ENCODE measurements at places on chromosomes 7 and 10.

GRCh38 chr10:102410429-102411073, 8.0 kb downstream of the PSD start:
- DNase-seq: no peak

GRCh38 chr7:140223515-140224221, 46.9 kb upstream of the KDM7A start:
- DNase-seq: no peak

DNA sequence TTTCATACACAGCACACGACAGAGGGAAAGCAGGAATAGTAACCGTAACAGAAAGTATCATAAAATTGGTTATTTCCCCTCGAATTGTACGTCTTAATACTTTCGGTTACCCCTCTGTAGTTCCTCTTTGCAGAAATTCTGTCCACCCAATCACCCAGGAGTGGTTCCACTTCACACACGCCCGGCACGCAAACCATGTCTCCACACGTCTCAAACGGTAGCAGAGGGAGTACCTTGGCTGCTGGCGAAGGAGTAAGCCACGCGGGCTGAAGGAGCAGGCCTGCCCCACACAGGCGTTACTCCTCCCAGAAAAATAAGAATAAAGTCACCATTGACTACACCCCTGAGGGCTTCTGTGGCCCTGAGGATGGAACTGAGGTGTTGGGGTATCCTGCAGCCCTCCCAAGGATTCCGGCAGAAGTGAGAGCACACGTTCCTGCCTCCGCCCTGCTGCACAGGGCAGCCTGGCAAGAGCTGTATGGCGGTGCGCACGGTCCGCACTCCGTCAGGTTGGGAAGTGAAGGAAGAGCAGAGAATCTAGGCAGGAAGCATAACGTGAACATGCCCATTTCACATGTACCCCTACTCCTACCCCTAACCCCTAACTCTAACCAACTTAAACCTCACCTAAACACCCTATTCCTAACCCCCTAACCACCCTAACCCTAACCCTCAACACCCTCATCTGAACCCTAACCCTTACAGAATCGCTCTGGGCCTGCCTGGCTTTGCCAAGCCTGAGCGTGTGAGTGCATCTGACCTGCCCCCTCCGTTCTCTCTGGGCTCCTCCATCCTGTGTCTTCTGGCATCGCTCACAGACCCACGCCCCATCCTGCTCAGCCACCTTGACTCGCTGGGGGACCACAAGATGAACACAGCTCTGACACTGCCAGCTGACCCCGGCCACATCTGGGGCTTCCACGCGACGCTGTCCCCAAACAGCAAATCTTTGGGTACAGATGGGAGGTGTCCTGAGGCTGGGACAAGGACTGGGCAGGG, 18.2 kb downstream of the GPR146 start:
- no peak for DNase-seq

DNA sequence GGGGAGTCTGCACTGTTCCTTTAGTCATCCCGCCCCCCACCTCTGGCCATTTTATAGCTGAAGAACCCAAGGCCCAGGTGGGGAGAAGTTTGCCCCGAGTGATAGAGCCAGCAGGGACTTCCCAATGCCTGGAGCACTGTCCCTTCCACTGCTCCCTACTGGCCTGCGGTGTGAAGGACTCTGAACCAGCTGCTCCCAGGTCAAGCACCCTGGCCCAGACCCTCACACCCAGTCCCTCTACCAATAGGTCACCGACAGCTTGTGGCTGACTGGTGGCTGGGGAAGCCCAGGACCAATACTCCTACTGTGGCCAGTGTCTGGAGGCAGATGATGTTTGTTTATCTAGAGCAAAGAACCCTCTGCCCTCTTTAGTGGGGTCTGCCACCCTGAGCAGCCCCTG, 167.9 kb downstream of the LCOR start:
- DNase-seq: no peak

DNA sequence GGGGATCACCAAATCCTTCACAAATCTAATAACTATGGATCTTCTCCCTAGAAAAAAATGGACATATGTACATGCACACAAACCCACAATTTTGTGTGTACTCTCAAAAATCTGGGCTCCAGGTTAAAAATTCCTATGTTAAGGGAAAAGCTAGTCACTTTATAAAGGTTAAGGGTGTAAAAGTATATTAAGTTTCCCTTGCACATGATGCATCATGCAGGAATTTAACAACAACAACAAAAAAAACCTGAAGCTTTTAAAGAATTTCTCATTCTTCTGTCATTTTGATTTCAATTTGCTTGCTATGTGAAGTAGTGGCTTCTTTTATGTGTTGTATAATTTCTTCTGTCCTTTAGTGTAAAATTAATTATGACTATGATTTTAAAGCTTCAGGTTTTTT, 123.7 kb downstream of the CNOT4 start:
- DNase-seq: no peak

DNA sequence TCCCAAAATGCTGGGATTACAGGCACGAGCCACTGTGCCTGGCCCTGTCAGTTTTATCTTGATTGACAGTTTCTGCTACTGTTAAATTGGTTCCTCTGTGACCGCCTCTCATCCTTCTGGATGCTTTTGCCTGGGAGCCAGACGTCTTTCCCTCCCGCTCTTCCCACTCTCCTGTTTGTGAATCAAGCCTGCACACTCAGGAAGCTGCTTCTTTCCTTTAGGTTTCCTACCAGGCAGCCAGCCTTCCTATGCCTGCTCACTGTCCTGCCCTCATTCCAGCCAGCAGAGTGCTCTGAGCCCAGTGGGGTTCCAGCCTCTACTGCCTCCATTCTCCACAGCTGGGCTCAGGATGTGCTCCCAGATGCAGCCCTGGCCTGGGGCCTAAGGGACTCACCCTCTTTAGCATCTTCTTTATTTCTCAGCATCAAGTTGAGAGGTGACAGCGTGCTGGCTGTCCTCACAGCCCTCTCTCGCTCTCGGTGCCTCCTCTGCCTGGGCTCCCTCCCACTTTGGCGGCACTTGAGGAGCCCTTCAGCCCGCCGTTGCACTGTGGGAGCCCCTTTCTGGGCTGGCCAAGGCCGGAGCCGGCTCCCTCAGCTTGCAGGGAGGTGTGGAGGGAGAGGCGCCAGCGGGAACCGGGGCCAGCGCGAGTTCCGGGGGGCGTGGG, 5.1 kb downstream of the SH2D4B start:
- DNase-seq: no peak

DNA sequence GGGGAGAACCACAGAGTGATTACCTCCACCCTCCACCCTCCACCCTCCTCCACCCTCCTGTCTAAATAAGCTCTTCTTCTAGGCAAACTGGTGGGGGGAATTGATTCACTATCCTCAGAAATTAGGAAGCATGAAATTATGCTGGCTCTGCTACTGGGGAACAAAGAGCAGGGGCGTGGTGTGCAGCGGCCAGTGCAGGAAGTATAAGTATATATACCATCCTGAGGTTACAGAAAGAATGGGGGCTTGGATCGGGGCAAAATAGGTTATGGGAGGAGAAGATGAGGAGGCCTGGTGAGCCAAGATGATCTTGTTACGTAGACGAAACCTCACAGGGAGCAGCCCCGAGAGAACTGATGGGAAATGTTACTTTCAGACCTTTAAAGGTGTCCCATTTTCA, 49.1 kb downstream of the SYPL1 start:
- no peak for DNase-seq

GRCh38 chr7:101867265-101867664, 49.8 kb downstream of the CUX1 start:
- DNase-seq: no peak

DNA sequence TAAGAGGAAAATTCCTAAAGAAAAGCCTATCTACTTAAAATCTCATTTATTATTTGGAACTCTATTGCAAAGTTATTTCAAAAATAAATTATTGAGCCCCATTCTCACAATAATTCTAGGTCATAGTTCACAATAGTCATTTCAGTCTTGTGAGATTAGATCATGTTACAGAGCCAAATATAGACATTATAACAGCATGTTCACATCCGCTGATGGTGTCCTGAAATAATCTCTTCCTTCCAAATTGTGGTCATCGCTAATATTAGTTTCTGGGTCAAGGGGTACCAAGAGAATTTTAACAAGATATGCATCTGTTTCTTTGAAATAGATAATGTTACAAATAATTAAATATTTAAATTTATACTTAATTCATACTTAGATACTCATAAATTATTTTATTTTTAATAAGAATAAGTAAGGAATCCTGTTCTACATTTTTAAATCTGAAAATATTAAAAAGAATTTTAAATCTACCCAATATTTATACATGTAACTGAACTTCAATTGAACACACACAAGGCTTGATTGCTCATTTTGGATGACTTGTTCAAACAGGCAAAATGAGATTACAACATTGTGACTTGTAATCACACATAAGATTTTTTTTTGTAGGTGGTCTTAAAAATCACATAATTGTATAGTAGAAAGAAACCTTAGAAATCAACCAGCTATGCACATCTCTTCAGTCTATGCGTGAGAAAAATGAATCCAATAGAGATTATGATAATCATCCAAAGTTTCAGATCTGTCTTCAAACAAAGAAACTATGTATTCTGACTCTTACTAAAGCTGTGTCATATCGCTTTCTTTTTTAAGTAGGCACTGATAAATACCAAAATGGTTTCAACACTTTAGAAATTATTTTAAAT, 13.1 kb downstream of the GNAT3 start:
- DNase-seq: no peak

GRCh38 chr7:11538751-11539299, 293.2 kb downstream of the THSD7A start:
- no peak for DNase-seq

DNA sequence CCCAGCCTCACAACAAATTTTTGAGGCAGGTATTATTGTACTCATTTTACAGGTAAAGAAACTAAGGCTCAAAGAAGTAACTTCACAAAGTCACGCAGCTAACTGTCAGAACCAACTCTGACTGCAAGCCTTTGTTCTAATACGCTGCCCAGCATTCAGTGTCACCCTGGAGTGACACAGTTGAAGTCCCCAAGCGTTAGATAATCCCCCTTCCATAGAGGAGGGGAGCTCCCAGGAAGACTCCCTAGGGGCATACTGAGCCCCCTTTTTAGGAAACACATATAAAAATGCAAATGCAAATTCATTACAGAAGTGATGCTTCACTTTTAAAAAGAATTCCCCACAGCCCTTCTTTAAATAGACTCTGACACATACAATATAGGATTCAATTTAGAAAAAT, 101.0 kb upstream of the MACROH2A2 start:
- DNase-seq: no peak

- DNase-seq: no peak
Measured at GRCh38 chr10:83666762-83667161, 472.5 kb upstream of the GHITM start.

- no peak for DNase-seq
Measured at GRCh38 chr7:132932296-132933071, 149.4 kb downstream of the CHCHD3 start.

- DNase-seq: no peak
Measured at GRCh38 chr7:103148131-103148993, 537 bp downstream of the NAPEPLD start.

DNA sequence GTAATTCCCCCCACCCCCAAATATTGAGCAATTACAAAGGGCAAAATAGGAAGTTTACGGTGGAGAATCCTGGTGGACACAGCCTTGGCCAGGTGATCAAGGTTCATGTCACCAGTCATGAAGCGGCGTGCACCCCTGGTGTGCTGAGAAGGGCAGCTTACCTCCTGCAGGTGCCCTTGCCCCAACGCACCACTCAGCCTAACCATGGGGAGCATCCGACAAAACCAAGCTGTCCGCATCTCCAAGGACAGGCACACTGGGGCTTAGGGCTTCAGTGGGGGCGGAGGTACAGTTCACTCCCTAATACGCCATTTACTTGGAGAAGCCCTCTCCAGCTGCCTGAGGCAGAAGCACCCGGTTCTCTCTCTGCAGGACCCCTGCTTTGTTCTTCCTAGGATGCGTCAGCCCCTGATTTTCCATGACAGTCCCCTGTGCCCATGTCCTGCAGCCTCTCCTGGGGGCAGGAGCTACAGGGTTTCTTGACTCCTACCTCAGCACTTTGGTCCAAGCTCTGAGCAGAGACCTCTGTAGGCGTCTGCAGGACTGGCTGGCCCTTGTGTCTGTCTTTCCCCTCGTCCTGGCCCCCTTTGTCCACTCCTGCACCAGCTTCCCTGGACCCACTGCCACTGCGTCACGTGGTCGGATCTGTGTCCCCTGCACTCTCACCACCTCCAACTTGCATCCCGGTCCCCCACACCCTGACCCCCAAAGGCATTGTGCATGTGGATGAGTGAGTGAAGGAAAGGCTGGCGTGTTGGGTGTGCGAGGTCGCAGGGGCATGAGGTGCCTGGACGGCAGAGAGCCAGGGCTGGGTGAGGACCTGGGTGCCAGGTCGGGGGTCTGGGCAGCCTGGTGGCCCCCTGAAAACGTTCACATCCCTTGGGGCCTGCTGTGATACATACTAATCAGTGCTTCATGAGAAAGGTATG, 113.7 kb downstream of the LHPP start:
- DNase-seq: no peak

DNA sequence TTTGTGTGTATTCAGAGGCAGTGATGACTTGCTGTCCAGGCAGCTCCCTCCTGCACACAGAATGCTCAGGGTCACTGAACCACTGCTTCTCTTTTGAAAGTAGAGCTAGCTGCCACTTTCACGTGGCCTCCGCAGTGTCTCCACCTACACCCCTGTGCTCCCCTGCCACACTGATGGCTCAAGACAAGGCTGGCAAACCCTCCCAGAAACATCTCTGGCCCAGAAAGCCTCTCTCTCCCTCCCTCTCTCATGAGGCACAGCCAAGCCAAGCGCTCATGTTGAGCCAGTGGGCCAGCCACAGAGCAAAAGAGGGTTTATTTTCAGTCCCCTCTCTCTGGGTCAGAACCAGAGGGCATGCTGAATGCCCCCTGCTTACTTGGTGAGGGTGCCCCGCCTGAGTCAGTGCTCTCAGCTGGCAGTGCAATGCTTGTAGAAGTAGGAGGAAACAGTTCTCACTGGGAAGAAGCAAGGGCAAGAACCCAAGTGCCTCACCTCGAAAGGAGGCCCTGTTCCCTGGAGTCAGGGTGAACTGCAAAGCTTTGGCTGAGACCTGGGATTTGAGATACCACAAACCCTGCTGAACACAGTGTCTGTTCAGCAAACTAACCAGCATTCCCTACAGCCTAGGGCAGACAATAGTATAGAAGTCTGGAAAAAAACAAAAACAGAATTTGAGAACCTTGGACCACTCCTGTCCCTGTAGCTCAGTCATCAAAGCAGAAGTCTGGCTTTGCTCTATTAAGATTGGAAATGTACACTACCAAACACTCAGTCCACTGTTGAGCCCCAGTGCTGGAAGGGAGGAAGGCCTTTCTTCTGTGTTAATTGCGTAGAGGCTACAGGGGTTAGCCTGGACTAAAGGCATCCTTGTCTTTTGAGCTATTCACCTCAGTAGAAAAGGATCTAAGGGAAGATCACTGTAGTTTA, 15.8 kb downstream of the SCD start:
- no peak for DNase-seq

All from renal cortex interstitium (tissue), 15 donors.